ENCODE measurements at places on chromosomes 11 and 22.

DNA sequence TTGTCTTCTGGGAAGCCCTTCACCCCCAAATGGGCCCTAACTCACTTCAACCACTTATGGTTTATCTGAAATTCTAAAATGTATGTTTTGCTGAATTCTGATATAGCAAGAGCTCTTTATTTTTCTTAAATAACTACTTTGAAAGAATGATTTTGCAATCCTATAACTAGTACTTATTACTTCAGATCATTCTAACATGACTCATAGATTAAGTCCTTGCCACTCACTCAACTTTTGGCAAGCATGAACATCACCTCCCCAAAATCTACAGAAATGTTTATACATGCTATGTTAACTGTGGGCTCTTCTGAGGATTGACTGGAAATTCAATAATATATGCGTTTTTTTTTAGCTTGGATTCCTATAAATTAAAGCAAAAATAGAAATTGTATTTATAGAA is 367.4 kb upstream of the FAT3 start:
- no peak for DNase-seq

DNA sequence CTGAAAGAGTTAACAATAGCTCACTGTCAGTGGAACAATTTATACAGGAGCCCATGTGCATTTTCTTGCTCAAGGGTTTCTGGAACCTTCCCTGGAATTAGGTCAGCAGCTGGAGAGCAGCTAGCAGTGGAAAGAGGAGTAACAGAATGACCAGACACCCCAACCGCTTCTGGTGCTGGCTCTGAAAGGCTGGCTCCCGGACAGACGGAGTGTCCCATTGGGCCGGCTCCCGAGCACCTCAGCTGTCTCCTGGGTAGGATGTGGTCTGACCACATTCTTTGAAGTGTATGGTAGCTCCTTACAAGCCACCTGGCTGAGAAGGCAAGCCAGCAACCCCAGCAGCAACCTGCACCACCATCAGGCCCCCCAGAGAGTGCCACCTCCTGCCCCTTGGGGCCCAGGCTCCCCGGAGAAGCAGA is 44.7 kb downstream of the ABTB2 start:
- no peak for DNase-seq

- no peak for DNase-seq
These were observed 9.5 kb upstream of the DENND5A start for GRCh38 chr11:9274499-9275258.

DNA sequence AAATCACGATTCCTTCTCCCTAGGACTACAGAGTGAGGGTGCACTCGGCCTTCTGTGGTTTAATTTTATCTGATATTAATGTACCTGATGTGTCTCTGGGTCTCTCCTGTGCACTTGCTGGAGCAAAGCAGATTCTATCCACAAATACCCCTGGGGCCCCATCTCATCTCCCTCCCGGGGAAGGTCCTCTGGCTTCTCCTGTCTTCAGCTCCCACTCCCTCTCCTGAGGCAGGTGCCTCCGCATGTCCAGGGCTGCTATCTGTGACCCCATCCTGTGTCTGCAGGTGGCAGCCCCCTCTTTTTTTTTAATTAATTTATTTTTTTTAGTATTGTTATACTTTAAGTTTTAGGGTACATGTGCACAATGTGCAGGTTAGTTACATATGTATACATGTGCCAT is 558.7 kb downstream of the BRD1 start:
- no peak for DNase-seq

DNA sequence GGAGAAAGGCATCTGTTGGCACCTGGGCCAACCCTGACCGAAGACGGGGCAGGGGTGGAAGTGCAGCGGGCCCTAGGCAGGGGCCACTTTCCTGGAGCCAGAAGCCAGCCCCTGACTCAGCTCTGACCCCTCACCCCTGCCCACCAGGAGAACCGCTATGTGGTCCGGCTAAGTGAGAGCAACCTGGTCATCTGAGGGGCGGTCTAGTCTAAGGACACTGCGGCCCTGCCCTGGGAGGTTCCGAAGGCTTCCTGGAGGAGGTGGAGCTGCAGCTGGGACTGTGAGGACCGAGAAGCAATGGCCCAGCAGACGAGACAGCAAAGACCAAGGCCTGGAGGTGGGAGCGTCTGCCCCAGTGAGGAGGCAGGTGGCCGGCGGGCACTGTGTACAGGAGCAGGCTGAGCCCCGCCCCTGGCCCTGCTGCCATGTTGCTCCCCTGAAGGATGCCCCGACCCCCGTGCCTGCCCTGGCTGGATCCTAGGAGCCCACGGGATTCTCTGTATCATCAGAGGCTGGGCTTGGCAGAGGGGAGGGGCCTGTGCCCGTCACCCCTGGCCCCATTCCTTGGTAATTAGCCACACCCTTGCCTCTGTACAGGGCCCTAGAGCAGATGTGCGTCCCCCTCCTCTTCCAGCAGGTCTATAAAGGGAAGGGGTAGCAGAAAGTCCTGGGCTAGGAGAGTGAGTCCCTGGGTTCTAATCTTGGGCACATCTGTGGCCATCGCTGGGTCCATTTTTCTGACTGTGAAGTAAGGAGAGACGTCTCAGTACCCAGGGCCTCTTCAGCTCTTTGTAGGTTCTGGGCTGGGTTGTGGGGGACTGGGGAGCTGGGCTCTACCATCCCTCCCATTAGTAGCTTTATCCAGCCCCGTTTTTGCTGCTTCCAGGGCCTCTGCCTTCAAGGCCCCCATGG is 19.4 kb downstream of the RELT start:
- DNase-seq: no peak

DNA sequence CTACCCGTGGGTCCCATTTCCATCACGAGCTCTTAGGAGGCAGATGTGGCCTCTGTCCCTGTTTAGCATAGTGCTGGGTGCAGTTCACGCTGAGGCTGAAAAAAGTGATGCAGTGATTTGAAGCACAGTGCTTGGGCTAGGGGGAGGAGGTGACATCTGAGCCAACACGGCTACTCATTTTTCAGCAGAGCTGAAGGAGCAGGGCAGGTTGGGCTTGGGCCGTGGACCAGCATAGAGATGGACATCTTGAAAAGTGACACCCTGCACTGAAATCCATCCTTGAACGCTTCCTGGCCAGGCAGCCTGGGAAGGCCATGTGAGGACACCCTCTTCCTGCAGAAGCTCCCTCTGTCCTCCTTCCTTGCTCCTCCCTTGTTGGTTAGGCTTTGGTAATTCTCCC is 66.4 kb downstream of the ADAMTS15 start:
- DNase-seq: no peak

- DNase-seq: no peak
These were observed 1.7 kb upstream of the EIF4ENIF1 start for GRCh38 chr22:31491218-31491962.

GRCh38 chr11:118042796-118043195 is 34.1 kb upstream of the TMPRSS4 start:
- no peak for DNase-seq

DNA sequence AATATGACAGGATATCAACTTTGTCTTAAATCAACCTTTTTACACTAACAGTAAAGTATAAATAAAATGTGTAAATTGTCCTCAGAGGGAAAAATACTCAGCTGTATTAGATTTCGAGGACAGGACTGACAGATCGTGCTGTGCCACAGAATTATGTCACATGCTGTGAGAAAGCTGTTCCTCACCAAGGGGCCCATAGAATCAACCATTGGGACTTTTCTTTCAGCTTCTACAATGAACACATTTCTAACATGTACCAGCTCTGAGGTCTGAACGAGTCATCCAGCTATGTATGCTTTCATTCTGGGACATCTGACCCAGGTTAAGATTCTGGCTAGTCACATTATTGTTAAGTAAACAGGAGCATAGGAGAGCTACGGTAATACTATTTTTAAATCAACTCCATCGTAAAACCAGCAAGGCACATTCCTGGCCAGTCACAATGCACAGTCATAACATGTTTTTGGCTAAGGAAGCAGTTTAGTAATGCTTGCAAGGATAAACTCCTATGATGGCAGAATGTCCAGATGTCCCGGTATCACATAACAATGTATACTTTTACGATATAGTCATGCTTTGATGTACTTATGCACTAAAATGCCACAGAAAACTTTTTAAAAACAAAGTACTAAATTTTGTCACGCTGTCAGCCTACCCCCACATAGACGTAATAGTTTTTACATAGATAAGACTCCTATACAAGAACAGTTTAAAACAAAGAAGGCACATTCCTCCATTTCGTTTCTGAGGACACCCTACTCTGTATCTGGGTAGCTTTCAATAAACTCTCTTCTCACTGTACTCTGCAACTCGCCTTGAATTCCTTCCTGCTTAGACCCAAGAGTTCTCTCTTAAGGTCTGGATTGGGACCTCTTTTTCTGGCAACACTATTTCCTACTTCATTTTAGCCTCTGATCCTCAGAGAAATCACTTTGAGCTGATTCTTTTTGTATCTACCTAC is 27.4 kb downstream of the ZNF214 start:
- peak; percentile 92 for DNase-seq

DNA sequence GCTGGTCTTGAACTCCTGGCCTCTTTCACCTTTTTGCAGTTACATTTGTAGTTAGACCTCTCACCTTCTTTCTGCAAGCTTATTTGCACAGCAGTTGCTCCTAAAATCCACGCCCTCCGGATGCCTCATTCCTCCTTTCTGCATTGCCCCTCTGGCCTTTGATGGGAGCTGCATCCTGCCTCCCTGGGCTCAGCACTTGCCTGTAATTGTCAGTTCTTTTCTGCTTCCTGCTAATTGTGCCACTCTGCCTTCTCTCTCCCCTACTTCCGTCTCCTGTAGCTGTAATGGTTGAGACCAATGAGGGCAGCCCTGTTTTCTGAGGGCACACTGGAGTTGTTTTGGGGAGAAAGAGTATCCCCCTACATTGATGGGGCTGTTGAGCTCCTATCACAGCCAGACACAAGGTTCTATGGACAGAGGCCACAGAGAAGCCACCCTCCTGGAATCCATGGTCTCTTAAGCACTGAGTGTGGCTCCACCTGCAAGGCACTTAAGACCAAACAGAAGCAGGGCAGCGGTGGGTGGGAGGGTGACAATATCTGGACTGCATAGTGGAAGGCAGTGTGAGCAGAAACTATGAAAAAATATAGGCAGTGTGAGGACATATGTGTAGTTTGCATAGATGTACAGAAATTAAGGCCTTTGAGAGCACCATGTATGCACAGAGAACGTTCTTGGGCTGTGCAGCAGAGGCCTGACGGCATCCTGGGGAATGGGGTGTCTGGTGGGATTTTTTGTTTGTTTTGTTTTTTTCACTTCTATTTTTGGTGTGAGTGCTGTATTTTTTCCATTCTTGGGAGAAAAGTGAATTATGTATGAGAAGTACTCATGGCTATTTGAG is 30.5 kb downstream of the YDJC start:
- no peak for DNase-seq

DNA sequence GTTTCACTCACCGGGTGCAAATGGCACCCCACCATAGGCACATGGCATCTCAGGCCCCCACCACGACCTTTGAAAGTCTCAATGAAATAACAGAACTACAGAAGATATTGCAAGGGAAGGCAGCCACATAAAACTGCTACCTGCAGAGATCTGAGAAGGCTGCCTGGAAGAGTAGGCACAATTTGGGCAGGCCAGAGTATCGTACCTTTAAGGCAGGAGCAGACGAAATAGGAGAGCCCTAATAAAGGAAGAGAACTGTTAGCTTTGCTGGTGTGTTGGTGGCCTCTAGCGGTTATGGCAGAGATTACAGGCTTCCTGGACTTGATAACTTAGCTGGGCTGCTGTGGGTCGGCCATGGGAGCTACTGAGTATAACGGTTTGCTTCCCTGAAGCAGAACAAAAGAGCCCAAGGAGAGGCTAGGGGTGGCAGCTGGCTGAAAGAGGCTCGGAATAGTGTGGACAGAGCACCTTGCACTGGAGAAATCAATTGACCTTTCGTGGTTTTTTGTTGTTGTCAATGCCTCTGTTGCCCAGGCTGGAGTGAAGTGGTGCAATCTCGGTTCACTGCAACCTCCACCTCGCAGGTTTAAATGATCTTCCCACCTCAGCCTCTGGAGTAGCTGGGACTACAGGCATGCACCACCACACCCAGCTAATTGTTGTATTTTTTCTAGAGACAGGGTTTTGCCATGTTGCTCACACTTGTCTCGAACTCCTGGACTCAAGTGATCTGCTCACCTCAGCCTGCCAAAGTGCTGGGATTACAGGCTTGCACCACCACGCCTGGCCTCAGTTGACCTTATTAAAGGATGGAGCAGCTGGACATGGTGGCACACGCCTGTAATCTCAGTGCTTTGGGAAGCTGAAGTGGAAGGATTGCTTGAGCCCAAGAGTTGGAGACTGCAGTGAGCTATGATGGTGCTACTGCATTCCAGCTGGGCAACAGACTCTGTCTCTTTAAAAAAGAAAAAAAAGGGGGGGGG is 4.8 kb downstream of the SDF2L1 start:
- DNase-seq: no peak

- peak; percentile 47 for DNase-seq
These were observed 32.0 kb upstream of the COMT start for GRCh38 chr22:19909350-19910179.

DNA sequence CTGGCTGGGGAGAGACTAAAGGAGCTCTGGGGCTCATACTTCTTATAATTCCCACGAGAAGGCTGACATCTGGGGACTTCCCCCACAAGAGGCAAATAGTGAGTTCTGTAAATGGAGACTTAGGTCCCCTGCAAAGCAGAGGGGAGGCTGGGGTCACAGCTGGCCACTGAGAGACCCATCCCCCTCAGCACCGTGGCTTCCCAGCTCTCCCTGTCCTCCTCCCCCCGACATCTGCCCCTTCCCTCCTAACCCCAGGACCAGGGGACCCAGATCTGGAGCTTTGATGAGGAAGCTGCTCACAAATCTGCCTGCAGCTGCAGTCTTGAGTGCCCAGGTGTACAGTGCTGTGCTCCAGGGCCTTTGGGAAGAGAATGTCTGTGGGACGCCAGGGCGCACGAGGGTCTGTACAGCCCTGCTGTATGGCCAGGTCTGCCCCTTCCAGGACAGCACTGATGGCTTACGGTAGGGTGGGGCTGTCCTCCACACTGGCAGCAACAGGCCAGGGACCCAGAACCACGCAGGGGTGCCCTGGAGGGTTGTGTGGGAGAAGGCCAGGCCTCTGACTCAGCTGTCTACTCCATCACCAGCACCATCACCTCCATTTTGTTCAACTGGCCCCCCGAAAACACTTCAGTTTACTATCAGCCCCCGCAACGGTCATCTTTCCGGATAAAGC is 1.1 kb downstream of the RGL4 start:
- no peak for DNase-seq

GRCh38 chr11:70931430-70931829 is 320.9 kb downstream of the SHANK2 start:
- DNase-seq: no peak

GRCh38 chr11:34298871-34299270 is 58.9 kb downstream of the ABTB2 start:
- DNase-seq: no peak

GRCh38 chr22:46117206-46118199 is 32.8 kb upstream of the PPARA start:
- DNase-seq: no peak

GRCh38 chr11:105856954-105857353 is 165.1 kb downstream of the MSANTD4 start:
- DNase-seq: no peak

- DNase-seq: no peak
These were observed 389.1 kb upstream of the TENM4 start for GRCh38 chr11:79829891-79830290.

- no peak for DNase-seq
These were observed 100.4 kb upstream of the DDI1 start for GRCh38 chr11:103936059-103936458.
